ENCODE measurements at places on chromosomes 16 and 17.

DNA sequence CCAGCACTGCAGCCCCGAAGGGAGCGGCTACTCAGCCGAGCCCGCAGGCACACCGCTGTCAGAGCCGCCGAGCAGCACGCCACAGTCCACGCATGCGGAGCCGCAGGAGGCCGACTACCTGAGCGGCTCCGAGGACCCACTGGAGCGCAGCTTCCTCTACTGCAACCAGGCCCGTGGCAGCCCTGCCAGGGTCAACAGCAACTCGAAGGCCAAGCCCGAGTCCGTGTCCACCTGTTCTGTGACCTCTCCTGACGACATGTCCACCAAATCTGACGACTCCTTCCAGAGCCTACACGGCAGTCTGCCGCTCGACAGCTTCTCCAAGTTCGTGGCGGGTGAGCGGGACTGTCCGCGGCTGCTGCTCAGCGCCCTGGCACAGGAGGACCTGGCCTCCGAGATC is 42.4 kb downstream of the SREBF1 start:
- DNase-seq: no peak

DNA sequence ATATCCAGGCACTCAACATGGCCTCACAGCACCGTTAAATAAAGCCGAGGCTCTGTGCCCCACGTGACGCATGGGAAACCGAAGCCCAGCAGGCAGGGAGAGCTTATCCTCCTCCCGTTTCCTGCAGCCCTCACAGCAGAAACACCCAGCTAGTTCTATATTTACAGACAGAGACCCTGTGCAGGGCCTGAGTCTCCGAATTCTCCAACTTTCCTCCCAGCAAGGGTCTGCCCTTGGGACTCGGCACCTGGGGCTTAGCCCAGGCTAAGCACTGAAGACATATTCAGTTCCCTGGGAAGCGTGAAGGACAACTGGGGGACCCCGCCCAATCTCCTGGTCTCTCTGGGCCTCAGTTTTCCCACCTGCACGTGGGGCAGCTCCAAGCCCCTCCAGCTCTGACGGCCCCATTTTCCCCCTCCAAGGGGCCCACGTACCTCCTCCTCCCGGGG is 29.2 kb downstream of the TRPV3 start:
- no peak for DNase-seq

DNA sequence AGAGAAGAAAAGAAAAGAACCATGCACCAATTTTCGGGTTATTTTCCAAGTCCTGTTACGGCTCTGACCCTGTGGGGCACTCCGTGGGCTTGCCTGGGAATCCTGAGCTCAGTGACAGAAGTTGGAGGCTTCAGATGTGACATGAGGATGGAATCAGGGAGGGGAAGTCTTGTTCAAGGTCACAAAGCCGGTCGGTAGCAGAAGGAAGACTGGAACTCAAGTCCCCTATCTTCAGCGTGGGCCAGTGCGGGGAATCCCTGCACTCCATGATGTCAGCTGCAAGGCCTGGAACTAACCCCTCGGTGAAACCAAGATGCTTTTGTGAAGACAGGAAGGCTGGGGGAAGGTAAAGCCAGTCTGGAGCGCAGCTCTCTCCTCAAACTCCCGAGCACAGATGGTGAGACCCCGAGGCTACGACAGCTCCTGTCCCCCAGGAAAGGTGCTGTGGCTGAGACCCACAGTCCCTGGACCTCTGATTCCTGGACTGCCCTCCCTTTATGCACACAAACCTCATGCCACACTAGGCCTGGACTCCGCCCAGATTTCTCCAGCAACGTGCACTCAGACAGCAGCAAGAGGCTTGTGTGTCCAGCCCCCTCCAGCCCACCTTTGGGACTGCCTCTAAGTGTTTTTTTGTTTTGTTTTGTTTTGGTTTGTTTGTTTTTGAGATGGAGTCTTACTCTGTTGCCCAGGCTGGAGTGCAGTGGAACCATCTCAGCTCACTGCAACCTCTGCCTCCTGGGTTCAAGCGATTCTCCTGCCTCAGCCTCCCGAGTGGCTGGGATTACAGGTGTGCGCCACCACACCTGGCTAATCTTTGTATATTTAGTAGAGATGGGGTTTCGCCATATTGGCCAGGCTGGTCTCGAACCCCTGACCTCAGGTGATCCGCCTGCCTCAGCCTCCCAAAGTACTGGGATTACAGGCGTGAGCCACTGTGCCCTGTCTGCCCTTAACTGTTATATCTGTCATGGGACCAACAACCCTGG is 5.5 kb upstream of the IL27 start:
- no peak for DNase-seq

- DNase-seq: peak; percentile 66
Observed at GRCh38 chr17:16439303-16439791, 24.0 kb downstream of the TRPV2 start.

DNA sequence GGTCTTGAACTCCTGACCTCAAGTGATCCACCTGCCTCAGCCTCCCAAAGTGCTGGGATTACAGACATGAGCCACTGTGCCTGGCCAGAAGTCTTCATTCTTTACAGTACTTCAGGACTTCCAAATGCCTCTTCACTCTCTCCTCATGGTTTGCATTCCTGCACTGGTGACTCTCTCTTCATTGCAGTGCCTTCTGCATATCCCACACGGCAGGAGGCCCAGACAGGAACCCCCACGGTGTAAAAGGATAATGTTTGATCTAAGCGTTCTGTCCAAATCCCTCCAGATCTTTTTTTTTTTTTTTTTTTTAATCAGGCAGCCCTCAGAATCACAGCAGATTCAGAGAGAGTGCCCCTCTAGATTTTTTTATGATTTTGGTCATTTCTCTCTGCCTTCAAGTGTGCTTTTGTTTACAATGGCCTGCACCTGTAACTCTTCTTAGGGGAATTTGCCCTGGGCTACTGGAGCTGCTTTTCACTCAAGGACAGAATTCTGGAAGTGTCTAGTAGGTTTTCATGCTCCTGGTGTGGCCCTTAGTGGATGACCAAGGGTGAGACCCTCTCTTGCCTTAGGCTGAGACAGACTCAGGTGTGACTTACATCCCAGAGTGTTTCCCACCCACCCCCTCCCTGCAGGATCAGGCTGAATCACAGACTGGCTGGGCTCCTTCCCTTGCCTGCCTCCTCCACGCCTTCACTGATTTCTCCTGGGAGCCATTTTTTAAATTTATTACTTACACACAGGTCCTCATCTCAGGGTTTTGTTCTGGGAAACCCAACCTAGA is 19.8 kb upstream of the NF1 start:
- peak; percentile 58 for DNase-seq

DNA sequence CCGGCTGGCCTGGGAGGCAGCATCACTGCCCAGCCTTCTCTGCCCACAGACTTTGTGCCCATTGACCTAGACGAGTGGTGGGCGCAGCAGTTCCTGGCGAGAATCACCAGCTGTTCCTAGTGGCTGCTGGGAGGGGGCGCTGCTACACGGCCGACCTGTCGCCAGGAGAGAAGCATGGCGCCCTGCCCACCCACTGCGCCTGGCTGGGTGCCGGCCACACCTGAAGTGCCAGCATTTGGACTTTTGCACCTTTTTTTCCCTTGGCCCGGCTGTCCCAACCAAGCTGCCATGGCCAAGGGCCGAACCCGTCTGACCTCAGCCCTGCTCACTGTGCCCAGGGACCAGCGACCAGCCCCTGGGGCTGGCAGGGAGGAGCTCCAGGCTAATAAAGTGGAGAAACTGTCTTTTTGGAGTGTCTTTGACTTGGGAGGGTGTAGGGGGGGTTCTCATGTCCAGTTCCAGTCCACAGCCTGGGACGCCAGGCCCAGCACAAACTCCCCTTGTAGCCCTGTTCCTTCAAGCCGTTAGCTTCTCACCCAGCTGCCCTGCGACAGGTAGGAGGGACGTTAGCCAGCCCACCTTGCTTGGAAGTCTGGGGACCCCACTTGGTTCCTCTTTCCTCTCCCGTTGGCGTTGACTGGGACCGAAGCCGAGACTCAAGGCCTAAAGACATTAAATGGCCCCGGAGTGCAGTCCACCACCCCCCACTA is 939 bp upstream of the WDR90 start:
- DNase-seq: peak; percentile 15

DNA sequence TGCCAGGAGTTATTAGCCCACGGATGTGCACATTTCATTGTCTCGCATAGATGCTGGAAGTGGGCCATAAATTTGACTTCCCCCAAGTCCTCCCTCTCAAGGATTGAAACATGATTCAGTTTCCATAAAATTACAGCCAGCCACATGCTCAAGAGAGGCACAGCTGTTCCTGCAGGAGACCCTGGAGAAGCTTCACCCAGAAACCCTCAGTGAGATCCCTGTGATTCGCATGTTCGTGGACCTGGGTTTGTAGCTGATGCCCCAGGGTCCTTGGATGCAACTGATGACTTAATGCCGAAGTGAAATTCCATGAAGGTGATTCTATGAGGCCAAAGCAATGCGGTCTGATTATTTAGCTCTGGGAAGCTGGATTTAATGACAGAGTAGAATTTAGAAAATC is 24.7 kb upstream of the AQP8 start:
- DNase-seq: peak; percentile 39

DNA sequence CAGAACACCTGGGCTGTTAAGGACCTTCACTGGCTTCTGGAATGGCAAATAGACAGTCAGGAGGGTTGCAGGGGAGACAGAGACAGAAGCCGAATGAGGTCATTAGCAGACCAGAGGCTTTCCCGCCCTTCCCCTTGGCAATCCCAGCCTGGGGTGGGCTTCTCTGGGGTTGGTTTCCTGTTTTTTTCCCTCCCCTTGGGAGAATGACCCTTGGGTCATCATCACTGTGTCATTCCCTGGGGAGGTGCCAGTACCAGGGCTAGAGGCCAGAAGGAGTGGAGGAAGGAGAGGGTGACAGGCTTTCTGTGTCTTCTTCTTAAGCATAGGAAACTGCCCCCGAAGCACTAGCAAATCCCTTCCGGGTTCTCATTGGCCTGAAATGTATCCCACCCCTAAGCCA is 42.9 kb upstream of the IL21R start:
- DNase-seq: no peak

All from adipocyte (in vitro differentiated cells).